Epithelial cell of esophagus (primary cell): ENCODE measurements at places on chromosomes 1 and 21.

DNA sequence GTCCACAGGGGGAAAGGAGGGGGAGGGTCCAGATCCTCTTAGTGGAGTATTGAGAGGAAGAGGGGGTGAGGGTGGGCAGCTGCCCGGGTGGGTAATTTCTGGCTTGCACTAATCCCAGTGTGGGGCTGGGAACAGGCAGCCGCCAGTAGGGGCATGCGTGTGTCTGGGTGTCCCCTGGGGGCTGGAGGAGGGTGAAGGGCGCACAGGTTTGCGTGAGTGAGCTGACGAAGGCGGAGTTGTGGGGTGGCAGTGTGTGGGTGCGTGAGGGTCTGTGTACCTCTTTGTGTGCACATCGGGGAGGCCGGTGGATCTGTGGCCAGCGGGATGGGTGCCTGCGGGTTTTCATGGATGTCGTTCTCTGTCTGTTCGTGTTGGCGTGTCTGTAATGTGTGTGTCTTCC is 97.3 kb downstream of the PAX7 start:
- no peak for DNase-seq

- DNase-seq = peak; percentile 39
Observed at GRCh38 chr21:41877901-41878830, 978 bp downstream of the PRDM15 start.

GRCh38 chr1:10761503-10762152 is 34.8 kb downstream of the CASZ1 start:
- no peak for DNase-seq

DNA sequence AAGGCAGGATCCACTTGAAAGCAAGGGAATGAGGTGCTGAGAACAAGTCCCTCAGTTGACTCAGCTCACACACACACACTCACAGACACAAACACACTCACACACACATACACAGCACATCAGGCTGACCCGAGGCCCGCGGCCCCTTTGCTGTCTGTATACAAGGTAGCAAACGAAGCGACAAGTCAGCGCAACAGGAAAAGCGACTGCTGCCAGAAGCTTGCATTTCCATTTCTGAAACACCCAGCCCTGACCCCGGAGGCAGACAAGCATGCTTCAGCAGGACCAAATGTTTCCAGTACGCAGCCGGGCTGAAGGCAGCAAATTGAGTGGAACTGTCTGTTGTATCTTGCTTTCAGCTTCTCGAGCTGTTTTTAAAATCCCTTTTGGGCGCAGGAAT is 501.6 kb downstream of the NPHP4 start:
- DNase-seq = no peak

GRCh38 chr1:90721210-90722194 is 4.4 kb upstream of the BARHL2 start:
- peak; percentile 59 for DNase-seq

GRCh38 chr1:202018468-202019234 is 8.3 kb downstream of the ELF3 start:
- peak; percentile 89 for DNase-seq

DNA sequence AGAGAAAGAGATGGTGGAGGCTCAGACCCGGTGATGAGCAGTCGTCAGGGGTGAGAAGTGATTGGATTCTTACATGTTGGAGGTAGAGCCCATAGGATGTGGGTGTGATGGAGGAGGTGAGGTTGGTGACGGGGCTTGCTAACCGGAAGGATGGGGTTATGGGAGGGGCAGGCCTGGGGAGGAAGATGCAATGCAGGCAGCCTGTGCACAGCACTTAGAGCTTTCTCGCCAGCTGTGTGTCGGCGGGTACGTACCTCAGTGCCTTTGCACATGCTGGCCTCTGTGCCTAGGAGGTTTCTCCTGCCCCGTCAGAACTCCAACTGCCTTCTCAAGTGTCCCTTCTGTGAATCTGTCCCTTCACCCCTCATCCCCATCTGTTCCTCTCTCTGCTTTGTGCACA is 2.9 kb upstream of the BSND start:
- DNase-seq = no peak

DNA sequence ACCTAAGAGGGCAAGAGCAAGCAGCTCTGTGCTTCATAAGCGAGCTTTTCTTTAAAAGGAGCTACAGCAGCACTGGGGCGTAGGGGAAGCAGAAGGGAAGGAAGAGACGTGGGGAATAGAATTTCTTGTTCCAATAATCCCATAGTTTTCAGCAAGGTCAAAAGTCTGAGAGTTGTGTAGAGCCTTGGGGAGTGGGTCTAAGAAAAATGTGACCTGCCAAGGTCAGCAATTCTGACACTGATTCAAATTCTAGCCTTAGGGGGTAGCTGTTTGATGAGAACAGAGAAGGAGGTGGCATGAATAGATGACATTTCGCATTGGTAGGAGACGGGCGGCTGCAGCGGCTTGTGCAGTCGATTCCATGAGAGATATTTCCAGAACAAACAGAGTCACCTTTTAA is 22.4 kb downstream of the PRRX1 start:
- DNase-seq = no peak

GRCh38 chr1:58626293-58626692 is 49.2 kb upstream of the TACSTD2 start:
- DNase-seq = no peak

DNA sequence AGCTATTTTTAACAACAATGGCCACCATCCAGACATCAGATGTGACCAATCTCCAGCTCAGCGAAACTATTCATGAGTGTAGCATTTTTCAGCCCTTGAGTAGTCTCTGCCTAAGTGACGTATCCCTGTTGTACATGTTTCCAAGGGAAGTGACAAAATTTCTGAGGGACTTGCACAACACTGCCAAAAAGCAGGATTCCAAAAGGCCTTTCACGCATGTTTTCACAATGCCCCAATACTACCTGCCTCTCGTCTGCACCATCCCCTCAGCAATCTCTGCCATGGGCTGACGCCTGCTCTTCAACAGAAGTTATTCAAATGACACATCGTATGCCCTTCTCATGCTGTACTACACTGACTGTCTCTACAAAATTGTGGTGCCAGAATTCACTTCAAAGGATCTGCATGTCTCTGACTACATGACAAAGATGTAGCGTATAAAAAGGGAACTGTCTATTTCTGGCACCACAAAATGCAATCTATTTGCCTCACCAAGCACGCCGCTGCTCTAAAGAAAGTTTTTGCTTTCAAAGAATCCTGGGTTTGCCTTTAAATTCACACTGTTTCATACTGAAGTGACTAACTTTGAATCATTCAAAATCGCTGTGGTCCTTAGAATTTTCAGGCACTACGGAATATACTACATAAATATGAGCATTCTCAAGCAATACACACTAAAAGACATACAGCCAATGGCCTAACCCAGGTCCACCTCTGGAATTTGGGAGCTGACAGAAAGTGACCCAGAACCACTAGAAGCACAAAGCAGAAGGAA is 32.9 kb downstream of the JAK1 start:
- peak; percentile 41 for DNase-seq

DNA sequence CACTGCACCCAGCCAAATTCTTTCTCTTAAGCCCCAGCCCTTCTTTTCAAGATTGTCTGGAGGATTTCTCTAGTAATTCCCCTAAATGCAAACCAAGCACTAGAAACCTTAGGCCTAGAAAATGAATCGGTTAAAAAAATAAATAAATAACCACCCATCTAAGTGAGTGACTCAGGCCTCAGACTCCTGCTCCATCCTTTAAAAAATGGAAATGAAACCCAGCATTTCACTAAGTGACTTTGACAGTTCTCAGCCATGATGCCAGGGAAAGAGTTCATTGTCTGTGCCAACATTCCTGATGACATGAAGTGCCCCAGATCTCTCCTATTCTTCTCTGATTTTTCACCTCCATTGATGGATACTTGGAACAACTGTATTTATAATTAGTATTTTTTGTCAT is 415.2 kb upstream of the DAB1 start:
- DNase-seq = no peak

DNA sequence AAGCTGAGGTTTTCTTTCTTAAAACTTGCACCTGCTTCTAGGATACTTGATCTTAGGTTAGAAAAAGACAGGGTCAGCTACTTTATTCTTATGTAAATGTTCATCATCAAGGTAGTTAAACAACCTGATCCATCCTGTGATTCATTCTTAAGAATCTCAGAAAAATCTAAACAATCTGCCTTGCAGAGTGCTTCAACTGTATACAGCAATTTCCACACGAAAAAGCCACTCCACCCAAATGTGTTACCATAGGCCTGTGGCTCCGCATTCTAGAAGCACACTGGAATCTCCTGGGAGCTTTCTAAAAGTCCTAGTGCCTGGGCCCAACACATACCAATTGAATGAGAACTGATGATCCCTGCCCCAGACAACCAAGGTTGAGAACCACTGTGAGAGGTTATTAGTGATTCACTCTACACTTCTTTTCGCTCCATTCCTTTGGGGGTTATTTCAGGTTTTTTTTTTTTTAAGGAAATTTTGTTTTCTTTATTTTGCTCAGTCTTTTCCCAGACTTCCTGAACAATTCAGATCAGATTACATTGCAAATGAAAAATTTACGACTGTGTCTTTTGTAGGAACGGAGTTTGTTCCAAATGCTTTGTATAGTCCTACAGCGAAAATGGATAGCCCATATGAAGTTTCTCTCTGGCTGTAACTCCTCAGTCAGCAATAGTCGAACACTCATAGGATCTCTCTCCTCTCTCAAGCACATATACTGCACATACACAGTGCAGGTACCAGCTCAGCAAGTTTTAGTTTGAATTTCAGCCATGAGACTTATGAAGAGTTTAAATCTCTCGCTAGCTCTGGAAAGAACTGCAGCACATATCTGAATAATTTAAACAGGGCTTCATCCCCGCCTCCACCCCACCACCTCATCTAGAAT is 16.1 kb downstream of the SMYD2 start:
- peak; percentile 48 for DNase-seq

DNA sequence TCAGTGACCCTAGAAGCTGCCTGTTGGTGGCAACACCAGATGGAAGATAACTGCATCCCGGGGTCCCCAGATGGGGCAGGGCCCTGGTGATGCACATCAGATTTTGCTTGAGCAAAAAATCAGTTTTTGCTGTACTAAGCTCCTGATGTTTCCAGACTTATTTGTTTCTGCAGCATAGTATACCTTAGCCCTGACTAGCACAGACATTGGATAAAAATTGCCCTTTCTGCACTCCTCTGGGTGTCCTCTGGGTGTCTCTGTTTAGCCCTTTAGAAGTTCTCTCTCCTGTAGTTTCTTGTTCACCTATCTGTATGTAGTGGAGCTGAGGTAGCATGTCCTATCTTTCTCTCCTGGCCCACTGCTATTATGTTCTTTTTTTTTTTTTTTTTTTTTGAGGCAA is 30.3 kb upstream of the PLA2G2C start:
- DNase-seq = peak; percentile 55

GRCh38 chr21:45595574-45596295 is 47.8 kb upstream of the PCBP3 start:
- no peak for DNase-seq
